Islet precursor cell (in vitro differentiated cells): ENCODE measurements at places on chromosomes 6 and 20.
A peak's percentile ranks its signal among the peaks of the same experiment; 100 is the strongest.

GRCh38 chr20:10701607-10702006 is 27.8 kb upstream of the JAG1 start:
- no peak for DNase-seq

GRCh38 chr6:119727504-119728219 is 378.1 kb upstream of the MAN1A1 start:
- peak; percentile 86 for DNase-seq

DNA sequence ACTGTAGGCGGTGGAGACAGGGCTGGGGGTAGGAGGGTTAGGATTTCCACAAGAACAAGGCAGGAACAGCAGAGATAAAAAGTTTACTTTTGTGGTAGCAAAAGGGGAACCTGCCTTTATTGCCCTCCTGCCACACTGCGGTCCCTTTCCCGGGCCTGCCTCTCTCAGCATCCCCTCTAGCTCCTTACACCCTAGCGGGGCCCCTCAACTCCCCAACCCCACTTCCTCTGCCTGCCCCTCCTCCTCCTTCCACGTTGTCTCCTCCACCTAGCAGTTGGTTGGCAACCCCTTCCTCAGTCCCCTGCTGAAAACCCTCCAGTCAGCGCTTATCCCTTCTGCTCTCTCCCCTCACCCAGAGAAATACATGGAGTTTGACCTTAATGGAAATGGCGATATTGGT is 714 bp downstream of the AIF1 start:
- no peak for DNase-seq

GRCh38 chr20:3250091-3250504 is 11.1 kb upstream of the SLC4A11 start:
- DNase-seq, result peak; percentile 85

DNA sequence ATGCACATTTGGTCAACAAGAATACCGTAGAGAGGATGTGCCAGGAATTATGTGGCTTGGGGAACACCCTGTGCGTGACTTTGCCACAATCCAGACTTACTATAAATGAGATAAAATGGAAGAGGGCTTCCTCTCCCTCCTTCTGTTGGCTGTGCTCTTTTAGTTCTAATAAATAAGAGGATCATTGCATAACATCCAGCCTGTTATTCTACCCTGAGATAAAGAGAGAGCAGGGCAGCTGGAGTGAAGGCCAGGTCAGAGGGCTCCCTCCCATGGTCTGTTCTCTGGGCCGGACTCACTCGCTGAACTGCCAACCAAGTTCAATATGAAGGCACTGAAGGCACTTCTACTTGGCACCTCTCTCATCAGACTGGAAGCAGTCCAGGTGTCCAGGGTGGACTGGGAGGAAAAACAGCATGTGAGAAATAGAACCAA is 91.7 kb downstream of the MTFR2 start:
- no peak for DNase-seq

DNA sequence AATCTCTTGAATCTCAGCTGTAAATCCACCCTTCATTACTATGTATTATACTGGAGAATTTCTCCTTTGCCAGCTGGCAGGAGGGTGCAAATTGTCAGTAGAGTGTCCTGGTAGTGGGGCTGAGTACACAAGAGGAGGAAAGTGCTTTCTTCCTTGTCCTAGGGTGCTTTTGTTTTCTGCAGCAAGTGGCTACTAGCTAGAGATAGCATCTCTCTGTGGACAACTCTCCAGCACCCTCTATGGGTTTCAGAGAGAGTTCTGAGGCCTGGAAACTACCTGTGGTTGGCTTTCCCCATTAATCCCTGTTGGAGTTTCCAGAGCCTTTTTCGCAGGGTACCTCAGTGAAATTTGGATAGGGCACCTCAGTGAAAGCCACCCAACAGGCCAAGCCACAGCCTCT is 422.5 kb upstream of the RGS17 start:
- peak; percentile 62 for DNase-seq

GRCh38 chr20:32784369-32785080 is 22.3 kb downstream of the DNMT3B start:
- DNase-seq, result no peak

GRCh38 chr6:169725125-169726048 is 1.1 kb upstream of the PHF10 start:
- DNase-seq, result peak; percentile 85

- DNase-seq, result no peak
Observed at GRCh38 chr6:317060-317447, 24.8 kb downstream of the DUSP22 start.

DNA sequence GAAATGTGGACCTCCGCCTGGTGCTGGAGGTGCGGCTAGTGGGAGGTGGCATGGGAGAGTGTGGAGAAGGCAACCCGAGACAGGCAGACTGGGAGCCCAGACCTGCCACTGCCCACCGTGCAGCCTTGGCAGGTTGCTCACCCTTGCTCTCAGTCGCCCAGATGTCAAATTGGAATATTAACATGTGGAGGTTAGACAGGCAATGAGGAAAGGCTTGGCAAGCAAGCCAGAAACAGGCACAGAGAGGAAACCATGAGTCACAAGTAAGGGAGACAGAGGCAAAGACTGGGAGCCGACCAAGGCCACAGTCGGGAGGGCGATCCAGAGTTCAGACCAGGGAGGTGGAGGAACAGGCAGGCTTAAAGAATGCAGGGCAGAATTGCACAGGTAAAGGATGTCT is 178.2 kb downstream of the FOXC1 start:
- DNase-seq, result no peak

GRCh38 chr20:3727401-3728021 is 5.0 kb upstream of the HSPA12B start:
- DNase-seq, result peak; percentile 79

DNA sequence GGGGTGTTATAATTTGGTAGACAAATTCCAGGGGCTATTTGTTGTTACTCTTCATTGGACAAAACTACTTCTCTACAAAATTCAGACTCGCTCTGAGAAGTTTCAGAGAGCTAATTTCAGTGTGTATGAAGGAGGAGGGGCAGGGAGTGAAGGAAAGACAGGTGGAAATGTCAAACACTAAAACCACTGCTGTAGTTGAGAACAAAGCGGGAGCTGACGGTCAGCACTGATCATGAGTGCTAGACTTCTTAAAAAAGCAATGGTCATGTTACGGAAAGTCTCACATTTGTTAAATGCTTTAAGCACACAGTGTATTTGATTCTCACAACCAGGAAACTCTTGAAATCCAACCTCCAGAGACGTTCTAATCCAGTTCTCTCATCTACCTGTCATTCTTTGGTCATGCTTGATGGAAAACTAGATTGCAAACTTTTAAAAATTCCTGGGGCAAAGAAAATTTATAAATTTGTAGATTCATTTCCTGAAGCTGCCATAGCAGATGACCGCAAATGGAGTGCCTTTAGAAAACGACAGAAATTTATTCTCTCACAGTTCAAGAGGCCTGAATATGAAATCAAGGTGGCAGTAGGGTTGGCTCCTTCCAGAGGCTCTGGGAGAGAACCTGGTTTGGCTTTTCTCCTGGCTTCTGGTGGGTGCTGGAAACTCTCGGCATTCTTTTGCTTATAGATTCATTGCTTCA is 100.7 kb upstream of the CARMIL1 start:
- DNase-seq, result no peak

GRCh38 chr20:33524261-33524660 is 34.4 kb downstream of the CBFA2T2 start:
- DNase-seq, result no peak

GRCh38 chr6:33492093-33492492 is 37.7 kb downstream of the ZBTB9 start:
- DNase-seq, result no peak

- DNase-seq, result no peak
Observed at GRCh38 chr6:19632230-19632629, 204.9 kb upstream of the ID4 start.

DNA sequence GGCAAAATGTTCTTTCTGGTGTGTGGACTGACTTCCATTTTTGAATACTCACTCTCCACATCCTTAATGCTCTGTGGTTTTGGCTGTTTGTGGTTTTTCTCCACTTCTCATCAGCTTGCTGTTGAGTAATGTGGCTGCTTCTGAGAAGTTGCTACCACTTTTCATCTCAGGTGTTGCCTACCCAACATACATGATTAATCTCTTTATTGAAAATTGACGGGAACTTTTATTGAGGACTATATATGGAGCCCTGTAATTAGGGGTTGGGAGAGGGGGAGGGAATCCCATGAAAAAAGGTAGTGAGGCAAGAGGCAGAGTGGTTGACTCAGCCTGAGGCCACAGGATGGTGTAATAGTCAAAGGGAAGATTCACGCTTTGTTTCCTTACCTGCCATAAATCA is 17.6 kb downstream of the IL22RA2 start:
- DNase-seq, result no peak

DNA sequence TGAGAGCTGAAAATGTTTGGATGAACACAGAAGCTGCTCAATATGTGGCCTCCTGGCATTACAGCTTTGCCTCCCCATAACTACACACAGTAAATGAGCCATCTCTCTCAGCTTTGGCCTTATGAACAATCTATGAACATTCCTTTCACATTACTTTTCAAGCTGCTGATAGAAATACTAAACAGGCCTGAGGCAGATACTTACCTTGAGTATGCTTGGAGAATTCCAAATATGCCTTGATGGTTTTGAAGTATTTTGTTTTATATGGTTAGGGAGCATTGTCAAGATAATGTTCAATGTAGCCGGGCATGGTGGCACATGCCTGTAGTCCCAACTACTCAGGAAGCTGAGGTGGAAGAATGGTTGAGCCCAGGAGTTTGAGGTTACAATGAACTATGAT is 104.5 kb downstream of the CD24 start:
- DNase-seq, result no peak

- no peak for DNase-seq
Observed at GRCh38 chr20:8271727-8272126, 139.7 kb downstream of the PLCB1 start.

DNA sequence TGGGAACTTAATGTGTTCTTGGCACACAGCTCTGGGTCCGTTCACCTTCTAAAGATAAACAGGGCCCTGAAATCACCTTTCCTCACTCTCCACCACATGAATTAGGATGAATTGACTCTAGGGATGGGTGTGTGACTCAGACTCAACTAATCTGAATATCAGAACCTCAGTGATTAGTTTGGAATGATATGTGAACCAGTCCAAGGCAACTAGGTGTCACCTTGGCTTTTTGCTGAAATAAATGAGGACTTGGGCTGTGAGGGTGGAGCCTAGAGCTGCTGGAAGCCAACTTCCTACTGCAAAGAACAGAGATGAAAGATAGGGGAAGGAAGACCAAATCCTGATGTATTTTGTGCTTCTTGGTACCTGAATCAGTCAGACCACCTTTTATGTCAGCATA is 132.0 kb upstream of the RNF24 start:
- DNase-seq, result no peak

- DNase-seq, result no peak
Observed at GRCh38 chr6:168870982-168871381, 382.7 kb downstream of the THBS2 start.

- no peak for DNase-seq
Observed at GRCh38 chr6:164477101-164477500, 832.3 kb downstream of the C6orf118 start.

DNA sequence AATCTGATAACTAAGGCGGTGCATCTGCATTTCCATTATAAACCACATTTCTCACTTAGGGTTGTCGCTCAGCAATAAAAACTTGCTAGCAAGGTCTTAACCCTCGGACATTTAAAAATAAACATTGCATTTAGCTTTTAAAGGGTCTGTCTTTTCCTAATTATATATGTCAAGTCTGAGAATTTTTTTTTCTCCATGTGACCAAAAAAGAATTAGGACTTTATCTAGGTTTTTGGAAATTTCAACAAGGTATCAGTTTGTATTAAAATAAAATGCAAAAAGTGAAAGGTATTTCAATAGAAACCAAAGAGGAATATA is 198.1 kb downstream of the FOXA2 start:
- DNase-seq, result no peak

- DNase-seq, result no peak
Observed at GRCh38 chr6:109052018-109052651, 42.5 kb downstream of the SESN1 start.

- DNase-seq, result no peak
Observed at GRCh38 chr20:19944772-19945459, 72.2 kb upstream of the NAA20 start.

- DNase-seq, result no peak
Observed at GRCh38 chr6:158014505-158015187, 33.0 kb downstream of the SYNJ2 start.

GRCh38 chr20:40325006-40325568 is 363.9 kb downstream of the MAFB start:
- DNase-seq, result no peak

DNA sequence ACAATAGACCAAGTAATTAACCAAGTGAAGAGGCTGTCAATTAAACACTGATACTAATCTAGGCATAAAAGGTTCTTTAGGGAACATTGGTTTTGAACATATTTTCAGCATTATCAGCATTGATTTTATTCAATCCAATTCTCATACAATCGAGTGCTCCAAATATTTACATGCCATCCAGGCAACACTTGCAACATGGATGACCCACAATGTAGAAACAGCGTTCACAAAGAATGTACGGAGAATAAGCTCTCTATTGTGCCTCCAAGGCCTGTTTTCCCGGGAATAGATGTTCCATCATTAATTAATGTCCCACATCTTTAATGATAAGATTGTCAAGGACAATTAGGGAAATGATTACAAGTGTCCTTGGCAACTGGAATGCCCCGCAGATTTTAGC is 117.4 kb downstream of the RFX6 start:
- no peak for DNase-seq

GRCh38 chr6:159201336-159201735 is 32.1 kb downstream of the FNDC1 start:
- DNase-seq, result no peak

GRCh38 chr6:6851059-6851948 is 256.5 kb upstream of the RREB1 start:
- DNase-seq, result no peak

DNA sequence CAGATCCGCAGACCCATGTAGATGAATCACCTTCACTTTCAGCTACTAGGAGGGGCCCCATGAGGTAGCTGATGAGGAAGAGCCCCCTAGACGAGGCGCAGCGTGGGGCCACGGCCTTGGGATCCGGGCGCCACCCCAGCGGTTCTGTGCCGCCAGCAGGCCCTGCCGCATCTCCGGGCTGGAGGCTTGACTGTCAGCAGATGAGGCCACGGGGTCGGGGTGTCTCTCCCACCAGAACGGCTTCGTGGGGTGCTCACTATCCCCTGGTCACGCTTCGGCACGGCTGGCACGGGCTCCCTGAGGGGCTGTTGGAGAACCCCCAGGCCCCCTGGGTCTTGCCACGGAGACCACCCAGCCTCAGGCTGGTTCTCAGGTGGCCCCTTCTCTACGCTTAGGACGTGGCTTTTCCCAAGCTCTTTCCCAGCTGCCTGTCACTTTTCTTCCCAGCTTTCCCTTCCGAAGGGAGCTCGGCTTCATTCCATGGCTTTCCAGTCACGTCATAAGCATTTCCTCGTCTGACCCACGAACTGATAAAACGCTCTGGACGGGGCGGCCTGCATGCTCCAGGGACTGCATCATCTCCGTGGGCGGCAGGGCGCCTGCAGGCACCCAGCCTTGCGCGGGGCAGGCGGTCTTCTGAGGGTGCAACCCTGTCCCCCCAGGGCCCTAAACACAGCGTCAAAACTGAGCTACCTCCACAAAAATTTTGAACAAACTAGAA is 85.9 kb downstream of the THBS2 start:
- DNase-seq, result peak; percentile 92

- peak; percentile 59 for DNase-seq
Observed at GRCh38 chr6:37204014-37204751, 34.2 kb downstream of the PIM1 start.
